Activated CD4-positive, alpha-beta memory T cell treated with anti-CD3 and anti-CD28 coated beads for 36 hours (primary cell): ENCODE measurements at places on chromosomes 2 and 18. TPM values are rescaled to one million over a fixed set of nuclear protein-coding genes. Genes with fewer than 3 reads are reported as not detected.

IL1R1 gene
- 20.3 TPM for total RNA-seq

- no peak for DNase-seq
- peaks cover 29% of the 10 kb centered on the region for H3K36me3 ChIP-seq
- H3K27ac ChIP-seq: no peak overlapping the region
- no peak overlapping the region for H3K4me3 ChIP-seq
- no peaks in the 10 kb centered on the region for H3K4me1 ChIP-seq
Measured at GRCh38 chr2:127968610-127969339, 59.1 kb downstream of the SAP130 start.

- no peak overlapping the region for H3K27ac ChIP-seq
- H3K4me1 ChIP-seq: peaks cover 1% of the 10 kb centered on the region
- H3K36me3 ChIP-seq: no peaks in the 10 kb centered on the region
- H3K4me3 ChIP-seq: no peak overlapping the region
Measured at GRCh38 chr2:157194097-157194688, 63.3 kb upstream of the GALNT5 start.

GRCh38 chr18:36780748-36781147, 48.1 kb downstream of the TPGS2 start:
- no peaks in the 10 kb centered on the region for H3K4me1 ChIP-seq
- no peak overlapping the region for H3K4me3 ChIP-seq
- DNase-seq: no peak
- no peaks in the 10 kb centered on the region for H3K27me3 ChIP-seq
- peaks cover 10% of the 10 kb centered on the region for H3K36me3 ChIP-seq

GRCh38 chr2:120231974-120232635, 8.9 kb upstream of the TMEM185B start:
- peak overlapping the region; percentile 82 for H3K4me3 ChIP-seq
- H3K27ac ChIP-seq: peak overlapping the region; percentile 96

- H3K27ac ChIP-seq: peak overlapping the region; percentile 61
- H3K36me3 ChIP-seq: peaks cover 11% of the 10 kb centered on the region
- H3K27me3 ChIP-seq: no peaks in the 10 kb centered on the region
- peaks cover 45% of the 10 kb centered on the region for H3K4me1 ChIP-seq
- peak; percentile 26 for DNase-seq
Measured at GRCh38 chr2:157784169-157784822, 91.8 kb downstream of the ACVR1 start.

GRCh38 chr2:197121756-197122385, 188.7 kb downstream of the ANKRD44 start:
- H3K4me3 ChIP-seq: no peak overlapping the region
- H3K27me3 ChIP-seq: no peaks in the 10 kb centered on the region
- DNase-seq: no peak
- H3K36me3 ChIP-seq: peaks cover 39% of the 10 kb centered on the region

FER1L5 gene
- total RNA-seq: not detected

- H3K27me3 ChIP-seq: no peaks in the 10 kb centered on the region
- H3K27ac ChIP-seq: no peak overlapping the region
- H3K4me3 ChIP-seq: no peak overlapping the region
- peaks cover 11% of the 10 kb centered on the region for H3K4me1 ChIP-seq
Measured at GRCh38 chr2:238489431-238489830, 62.7 kb downstream of the ASB1 start.

GRCh38 chr2:198137733-198138132, 333.3 kb downstream of the PLCL1 start:
- H3K36me3 ChIP-seq: no peaks in the 10 kb centered on the region
- H3K27me3 ChIP-seq: no peaks in the 10 kb centered on the region
- H3K4me1 ChIP-seq: no peaks in the 10 kb centered on the region
- no peak for DNase-seq
- H3K27ac ChIP-seq: no peak overlapping the region
- no peak overlapping the region for H3K4me3 ChIP-seq

DNA sequence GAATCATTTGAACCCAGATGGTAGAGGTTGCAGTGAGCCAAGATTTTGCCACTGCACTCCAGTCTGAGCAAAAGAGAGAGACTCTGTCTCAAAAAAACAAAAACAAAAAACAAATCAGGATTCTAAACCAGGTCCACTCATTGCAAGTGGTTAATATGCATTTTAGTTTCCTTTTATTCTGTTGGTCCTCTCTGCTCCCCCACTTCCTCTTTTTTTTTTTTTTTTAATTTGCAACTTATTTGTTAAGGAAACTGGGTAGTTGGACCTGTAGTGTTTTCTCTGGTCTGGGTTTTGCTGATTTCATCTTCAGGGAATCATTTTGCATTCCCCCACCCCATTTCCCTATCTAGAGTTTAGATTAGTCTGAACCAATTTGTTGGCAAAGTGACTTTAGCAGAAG, 14.0 kb downstream of the FER1L5 start:
- no peak for DNase-seq
- H3K27ac ChIP-seq: no peak overlapping the region
- no peak overlapping the region for H3K4me3 ChIP-seq
- H3K27me3 ChIP-seq: no peaks in the 10 kb centered on the region

GRCh38 chr2:179021258-179021657, 28.7 kb downstream of the CCDC141 start:
- no peaks in the 10 kb centered on the region for H3K36me3 ChIP-seq
- H3K27ac ChIP-seq: no peak overlapping the region
- H3K4me3 ChIP-seq: no peak overlapping the region
- no peak for DNase-seq
- peaks cover 6% of the 10 kb centered on the region for H3K4me1 ChIP-seq

DNA sequence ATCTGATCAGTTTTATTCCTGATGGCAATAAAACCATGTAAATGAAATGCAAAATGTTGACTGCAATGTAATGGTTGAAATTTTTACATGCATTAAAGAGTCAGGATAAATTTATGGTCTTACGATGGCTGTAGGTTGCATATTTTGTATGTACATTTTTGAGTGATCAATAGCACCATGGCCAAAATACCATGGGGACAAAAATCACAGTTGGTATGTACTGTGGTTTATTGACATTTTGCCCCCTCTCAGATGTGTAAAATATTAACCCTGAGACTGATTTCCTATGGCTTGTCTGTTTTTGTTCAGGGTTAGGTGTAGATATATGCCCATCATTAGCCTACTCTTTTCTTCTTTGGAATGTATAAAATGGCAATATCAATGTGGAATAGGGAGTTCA, 138.1 kb downstream of the PARD3B start:
- H3K4me1 ChIP-seq: no peaks in the 10 kb centered on the region
- H3K27me3 ChIP-seq: peaks cover 2% of the 10 kb centered on the region
- no peak for DNase-seq
- H3K27ac ChIP-seq: no peak overlapping the region
- no peak overlapping the region for H3K4me3 ChIP-seq

DNA sequence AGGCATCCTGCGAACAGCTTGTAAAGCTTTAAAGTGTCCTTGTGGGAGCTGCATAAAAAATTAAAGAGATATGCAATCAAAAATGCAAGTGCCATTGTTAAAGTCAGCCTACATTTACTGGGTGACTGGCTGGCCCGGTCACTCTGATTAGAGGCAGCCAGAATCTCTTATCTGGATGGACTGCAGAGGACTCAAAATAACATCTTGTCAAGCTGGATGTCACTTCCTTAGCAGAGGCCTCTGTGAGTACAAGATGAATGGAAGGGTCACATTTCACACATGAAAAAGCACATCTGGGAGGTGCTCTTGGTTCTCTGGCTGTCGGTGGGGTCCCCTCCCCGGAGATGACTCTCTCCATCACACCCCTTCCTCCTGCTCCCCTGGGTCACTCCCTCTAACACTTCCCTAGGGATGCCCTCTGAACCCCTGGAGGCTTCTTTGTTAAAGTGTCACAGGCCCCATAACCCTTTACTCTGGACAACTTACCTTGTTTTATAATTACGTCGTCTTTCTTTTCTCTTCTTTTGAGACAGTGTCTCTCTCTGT, 122.1 kb downstream of the SH3BP4 start:
- no peak overlapping the region for H3K4me3 ChIP-seq
- no peaks in the 10 kb centered on the region for H3K36me3 ChIP-seq
- DNase-seq: no peak
- H3K4me1 ChIP-seq: no peaks in the 10 kb centered on the region
- peaks cover 6% of the 10 kb centered on the region for H3K27me3 ChIP-seq

GRCh38 chr2:36173760-36174404, 181.7 kb upstream of the CRIM1 start:
- no peak overlapping the region for H3K4me3 ChIP-seq
- no peaks in the 10 kb centered on the region for H3K4me1 ChIP-seq
- no peaks in the 10 kb centered on the region for H3K27me3 ChIP-seq
- H3K36me3 ChIP-seq: no peaks in the 10 kb centered on the region
- H3K27ac ChIP-seq: no peak overlapping the region
